Esophagus mucosa (tissue), 1 donor: ENCODE measurements at places on chromosomes 2 and 18.
A peak's percentile ranks its signal among the peaks of the same experiment; 100 is the strongest.

- ATAC-seq = no peak
Observed at GRCh38 chr18:26689226-26689879, 141.0 kb upstream of the KCTD1 start.

DNA sequence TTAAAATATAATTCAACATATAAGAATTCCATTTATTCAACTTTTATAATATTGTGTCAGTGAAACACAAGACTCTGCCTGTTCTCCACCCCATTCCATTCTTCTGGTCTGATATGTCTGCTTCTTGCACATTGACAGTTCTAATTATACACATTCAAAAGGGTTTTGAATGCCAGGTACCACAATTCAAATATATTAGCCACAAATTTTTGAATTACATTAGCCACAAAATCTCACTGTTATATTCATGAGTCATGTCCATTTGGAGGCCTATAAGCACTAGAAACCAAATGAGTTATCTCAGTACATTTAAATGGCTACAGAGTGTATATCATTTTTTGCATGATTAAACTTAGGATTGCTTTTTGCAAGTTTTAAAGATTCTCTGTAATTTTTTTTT, 72.1 kb downstream of the CCDC150 start:
- ATAC-seq = no peak

GRCh38 chr2:217468042-217468830, 534.6 kb downstream of the TNS1 start:
- no peak for ATAC-seq

- no peak for ATAC-seq
Observed at GRCh38 chr2:162198239-162198638, 45.0 kb downstream of the FAP start.

DNA sequence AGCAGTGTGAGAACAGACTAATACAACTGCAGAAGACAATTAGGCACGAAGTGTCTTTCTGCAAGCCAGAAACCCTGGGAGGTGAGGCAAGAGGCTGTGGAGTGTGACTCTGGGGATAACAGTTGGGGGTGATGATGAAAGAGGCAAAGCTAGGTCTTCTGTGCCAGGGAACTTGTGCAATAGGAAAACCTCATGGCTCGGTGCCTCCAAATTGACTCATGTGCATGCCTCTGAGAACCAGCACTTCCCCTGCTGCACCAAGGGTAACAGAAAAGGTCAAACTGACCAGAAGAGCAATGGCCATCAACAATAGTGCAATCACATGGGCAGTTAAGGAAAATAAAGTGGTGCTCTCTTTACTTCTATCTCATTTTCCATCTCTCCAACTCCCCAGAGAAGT, 136.4 kb downstream of the SCG2 start:
- peak; percentile 93 for ATAC-seq

GRCh38 chr2:158999458-158999857, 31.0 kb downstream of the TANC1 start:
- ATAC-seq = no peak

DNA sequence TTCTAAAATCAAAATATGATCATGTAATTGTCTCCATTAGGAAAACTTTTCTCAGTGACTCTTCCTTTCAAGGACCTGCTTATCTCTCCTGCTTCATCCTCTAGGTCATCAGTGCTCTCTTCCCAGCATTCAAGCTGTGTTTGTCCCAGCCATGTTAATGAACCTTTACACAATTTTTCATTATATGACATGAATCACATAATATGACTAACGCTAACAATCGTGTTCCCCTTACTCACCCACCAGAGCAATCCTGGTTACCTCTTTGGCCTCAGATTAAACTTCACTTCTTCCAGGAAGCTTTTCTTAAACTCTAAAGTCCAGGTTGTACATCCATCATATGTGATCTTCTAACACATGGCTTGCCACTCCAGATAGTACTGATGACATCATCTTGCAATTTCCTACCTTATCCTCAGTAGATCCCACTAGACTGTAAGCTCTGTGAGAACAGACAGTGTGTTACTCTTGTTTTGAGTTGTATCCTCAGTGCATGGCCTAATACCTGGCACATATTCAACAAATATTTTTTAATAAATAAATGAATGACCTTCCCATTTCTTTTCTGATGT, 882.9 kb upstream of the ZEB2 start:
- ATAC-seq = no peak

DNA sequence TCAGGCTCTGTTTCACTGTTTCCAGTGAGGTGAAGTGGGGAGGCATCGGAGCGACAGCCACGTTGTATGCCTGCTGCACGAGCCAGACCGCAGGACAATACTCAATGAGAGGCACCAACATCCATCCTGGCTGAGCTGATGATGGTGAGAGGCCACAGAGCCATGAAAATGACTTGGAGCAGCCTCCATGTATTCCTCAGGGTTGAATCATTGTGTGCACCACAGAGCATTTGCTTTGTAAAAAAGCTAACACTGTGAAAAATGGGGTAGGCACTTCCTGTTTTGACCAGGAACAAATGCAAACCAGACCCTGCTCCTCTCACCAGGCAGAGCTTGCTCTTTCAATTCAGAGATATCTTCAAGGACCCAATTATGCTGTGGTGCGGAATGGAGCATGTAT, 87.2 kb downstream of the LPIN1 start:
- no peak for ATAC-seq

DNA sequence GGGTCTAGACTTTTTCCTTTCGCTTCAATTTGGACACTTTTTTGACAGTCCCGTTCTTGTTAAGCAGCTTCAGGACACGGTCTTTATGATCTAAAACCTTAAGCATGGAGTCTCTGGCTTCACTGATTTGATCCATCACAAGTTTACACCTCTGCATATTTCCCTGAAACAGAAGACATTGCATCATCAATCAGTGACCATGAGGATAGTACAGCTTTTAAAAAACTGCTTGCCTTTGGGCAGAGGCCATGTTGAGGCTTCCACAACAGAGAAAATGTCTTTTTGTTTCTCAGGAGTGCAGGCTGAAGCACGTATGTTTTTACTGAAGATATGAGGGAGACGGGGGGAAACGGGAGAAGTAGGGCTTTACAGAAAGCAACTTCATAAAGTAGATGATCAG, 56.2 kb upstream of the AMMECR1L start:
- no peak for ATAC-seq

DNA sequence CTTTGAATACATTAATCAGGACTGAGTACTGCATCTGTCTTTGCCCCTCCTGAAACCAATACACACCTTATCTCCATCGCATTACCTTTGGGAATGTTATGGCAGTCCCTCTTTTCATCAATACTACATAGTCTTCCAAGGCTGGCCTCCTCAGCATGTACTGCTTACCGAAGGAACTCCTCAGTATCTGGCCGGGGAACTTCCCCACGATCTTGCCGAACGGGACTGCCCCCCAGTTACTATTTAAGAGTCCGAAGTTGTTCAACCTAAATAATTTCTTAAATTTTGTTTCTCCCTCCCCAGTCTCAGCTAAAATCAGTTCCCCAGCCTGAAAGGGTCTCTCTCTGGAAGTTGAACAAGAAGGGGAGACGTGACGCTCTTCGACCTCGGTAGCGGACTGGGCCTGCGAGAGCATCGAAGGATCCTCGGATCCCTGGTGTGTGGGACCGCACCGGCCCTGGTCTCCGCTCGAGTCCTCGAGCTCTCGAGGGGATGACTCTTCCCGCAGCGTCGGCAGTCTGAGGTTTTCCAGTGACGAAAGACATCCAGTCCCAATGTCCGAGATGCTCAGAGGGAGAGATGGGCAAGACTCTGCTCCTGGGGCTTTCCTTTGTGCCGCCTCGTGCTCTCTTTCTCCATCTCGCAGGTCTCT, 489 bp downstream of the TRMT61B start:
- peak; percentile 30 for ATAC-seq

GRCh38 chr2:61426267-61426897, 44.5 kb downstream of the USP34 start:
- ATAC-seq = peak; percentile 74

- no peak for ATAC-seq
Observed at GRCh38 chr18:39449566-39449965, 1884.0 kb upstream of the CELF4 start.

DNA sequence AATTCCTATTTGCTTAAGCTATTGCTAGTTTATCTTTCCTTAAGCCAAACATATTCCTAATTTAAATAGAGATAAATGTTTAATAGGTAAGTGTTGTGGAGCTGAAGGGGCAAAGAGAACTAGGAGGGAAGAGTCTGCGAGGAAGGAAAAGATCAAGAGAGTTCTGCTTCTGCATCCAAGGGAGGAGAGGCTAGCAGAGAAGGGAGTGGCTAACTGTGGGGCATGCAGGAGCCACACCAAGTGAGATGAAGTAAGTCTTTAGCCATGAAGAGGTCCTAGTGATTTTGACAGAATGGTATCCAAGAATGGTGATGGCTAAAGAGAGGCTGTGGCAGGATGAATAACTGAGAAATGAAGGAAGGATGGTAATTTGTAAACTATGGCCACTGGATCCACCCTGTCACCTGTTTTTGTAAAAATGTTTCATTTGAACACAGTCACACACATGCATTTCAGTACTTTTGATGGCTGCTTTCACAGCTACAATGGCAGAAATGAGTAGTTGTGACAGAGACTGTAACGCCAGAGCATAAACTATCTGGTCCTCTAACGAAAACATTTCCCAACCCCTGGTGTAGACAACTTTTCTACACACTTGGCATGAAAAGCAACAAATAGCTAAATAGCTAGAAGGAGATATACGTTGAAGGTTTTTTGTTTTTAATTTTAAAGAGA, 15.6 kb downstream of the TPGS2 start:
- ATAC-seq = no peak

DNA sequence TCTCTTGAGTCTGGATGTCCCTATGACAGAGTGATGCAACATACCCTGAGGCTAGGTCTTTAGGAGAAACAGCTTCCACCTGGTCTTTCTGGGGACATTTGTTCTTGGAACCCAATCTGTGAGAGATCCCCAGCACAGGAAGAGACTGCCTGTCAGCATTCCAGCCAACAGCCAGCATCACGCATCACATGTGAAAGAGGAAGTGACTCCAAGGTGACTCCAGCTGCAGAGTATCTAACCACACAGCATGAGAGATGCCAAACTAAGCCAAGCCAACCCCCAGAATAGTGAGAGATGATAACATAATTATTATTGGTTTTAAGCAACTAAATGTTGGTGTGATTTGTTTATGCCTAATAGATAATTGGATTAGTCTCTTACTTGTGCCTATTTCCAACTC, 35.7 kb downstream of the C18orf63 start:
- ATAC-seq = no peak

- no peak for ATAC-seq
Observed at GRCh38 chr2:240966457-240966905, 31.9 kb upstream of the SNED1 start.

DNA sequence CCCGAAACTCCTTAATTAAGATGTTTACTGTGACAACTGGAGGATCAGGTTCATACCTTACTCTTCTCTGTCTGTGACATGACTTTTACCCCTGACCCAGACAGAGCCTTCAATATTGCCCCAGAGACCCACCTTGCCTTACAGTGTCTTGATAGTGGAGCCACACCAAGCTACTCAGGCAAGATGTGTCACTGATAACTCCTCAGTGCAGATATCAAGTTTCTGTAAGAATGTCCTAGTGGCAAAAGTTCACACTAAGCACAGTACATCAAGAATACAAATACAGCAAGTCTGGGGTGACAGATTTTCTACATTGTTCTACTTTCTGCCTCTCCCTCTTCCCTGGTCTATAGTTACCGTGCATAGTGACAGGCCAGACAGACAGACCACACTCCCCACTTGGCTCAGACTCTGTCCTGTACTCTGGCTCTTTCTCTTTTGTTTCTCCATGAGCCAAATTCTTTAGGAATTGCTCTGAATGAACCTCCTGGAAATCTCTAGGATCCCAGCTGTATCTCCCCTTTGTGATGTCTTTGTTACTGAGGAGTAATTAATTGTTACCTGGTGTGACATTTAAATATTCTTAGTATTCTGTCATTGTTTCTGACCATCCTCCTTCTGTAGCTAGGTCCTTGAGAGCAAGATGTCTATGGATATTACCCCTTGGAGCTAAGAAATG, 24.1 kb upstream of the APOB start:
- ATAC-seq = no peak

GRCh38 chr2:190701586-190701985, 52.7 kb downstream of the NAB1 start:
- ATAC-seq = no peak

GRCh38 chr2:174246944-174247381, 1.4 kb downstream of the OLA1 start:
- ATAC-seq = no peak

DNA sequence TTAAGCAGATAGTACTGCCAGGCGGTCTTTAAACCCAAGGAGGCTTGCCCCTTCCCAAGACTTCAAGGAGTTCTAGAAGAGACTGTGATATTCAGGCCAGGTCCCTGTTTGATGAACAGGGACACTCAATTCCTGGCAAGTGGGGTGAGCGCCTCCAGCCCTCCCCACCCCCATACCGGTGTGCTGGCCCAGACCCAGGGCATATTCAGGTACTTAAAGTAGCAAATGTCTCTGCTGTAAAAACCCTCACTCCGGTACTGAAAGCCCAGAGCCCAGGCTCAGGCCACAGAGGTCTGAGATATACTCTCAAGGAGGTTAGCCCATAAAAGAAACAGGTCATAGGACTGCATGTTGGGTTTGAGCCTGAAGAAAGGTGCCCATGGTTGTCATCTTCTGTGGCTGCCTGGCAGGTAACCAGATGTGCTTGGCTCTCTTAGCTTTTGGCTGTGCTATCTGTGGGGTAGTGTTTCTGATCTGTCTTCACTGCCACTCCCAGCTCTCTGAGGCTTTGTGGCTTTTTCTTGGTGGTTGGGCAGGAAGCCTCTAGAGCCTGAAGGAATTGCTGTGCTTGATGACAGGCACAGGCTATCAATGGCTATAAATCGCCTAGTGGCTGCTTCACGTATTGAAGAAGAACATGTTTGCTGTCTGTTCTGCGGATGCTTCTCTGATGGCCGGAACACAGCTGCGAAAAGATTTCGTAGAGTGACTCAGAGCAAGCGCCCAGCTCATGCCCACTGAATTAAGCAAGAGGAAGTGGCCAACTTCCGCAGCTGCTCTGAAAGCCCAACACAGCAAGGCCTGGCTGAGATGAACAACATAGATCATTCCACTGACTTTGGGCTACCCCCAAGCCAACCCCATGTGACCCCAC, 63.3 kb upstream of the ALPP start:
- peak; percentile 91 for ATAC-seq

DNA sequence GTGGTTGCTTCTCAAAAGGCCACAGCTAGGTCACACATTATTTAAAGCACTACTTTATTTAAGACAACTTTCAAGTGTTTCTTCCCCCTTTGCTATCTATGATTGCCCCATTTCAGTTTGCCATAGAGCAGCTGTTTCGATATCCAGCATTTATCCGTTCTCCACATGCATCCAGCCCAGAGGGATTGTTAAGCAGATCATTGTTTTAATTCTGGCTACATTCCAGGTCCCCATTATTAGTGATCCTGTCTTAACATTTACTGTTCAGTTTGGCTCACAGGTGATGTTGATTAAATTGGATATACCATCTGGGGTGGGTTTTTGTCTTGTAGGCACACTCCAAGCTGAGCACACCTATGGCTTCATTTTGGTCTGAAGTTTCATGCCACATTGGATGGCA, 638.7 kb downstream of the ZEB2 start:
- no peak for ATAC-seq

GRCh38 chr2:102069311-102069974, 73.1 kb upstream of the IL1R1 start:
- no peak for ATAC-seq
